Activated CD4-positive, alpha-beta T cell treated with anti-CD3 and anti-CD28 coated beads for 36 hours (primary cell): ENCODE measurements at places on chromosomes 2 and 18. TPM values are rescaled to one million over a fixed set of nuclear protein-coding genes. Genes with fewer than 3 reads are reported as not detected.

PTPRM gene
- 6.5 TPM for total RNA-seq

GRCh38 chr2:197994751-197995150, 190.4 kb downstream of the PLCL1 start:
- H3K36me3 ChIP-seq = peaks cover 7% of the 10 kb centered on the region
- no peak overlapping the region for H3K27ac ChIP-seq
- DNase-seq = no peak
- H3K4me3 ChIP-seq = no peak overlapping the region

DNA sequence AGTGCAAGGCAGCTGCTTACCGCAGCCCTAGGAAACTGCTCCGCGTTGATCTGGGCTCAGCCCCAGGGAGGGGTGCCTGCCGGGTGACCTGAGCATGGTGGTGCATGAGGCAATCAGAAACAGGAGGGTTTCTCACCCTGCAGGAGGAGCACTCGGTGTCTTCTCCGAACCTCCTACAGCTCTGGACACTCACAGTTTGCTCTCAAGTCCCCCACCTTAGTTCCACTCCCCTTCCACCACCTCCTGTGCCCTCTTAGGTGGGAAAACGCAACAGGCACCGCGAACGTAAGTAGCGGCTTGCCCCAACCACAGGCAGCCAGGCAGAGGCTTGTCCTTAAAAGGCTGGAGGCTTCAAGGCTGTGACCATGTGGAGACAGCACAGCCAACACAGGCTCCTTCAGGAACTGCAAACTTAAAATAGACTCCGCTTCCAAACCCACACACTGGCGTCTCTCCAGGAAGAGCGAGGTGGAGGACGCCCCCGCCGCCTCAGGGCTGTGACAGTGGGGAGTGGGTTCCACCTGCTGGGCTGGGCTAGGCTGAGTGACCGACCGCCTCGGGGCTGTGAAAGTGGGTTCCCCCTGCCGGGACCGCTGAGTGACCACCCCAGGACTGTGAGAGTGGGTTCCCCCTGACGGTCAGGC, 71.6 kb downstream of the NDUFA10 start:
- no peak for DNase-seq
- H3K36me3 ChIP-seq = peaks cover 5% of the 10 kb centered on the region
- H3K27ac ChIP-seq = no peak overlapping the region
- H3K4me3 ChIP-seq = no peak overlapping the region

COLEC11 gene
- total RNA-seq = 0.37 TPM

DNA sequence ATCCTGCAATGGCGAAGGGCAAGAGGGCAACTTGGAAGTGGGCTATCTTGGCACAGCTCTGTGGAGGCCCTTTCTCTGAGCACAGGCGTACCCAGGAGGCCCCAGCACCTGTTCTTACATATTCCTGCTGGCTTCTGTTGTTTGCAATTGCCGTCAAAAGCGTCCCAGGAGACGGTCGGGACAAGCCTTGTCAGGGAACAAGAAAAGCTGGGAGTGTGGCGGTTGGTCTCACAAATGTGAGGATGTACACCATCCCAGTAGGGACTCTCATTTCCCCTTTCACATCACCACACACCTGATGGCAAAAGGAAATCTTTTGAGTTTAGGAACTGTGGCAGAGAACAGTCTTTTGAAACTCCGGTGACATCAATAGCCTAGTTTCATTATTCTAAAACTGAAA, 94.7 kb upstream of the EFEMP1 start:
- no peaks in the 10 kb centered on the region for H3K27me3 ChIP-seq
- H3K4me3 ChIP-seq = no peak overlapping the region
- no peak overlapping the region for H3K27ac ChIP-seq
- H3K4me1 ChIP-seq = no peaks in the 10 kb centered on the region
- H3K36me3 ChIP-seq = no peaks in the 10 kb centered on the region
- DNase-seq = no peak

DNA sequence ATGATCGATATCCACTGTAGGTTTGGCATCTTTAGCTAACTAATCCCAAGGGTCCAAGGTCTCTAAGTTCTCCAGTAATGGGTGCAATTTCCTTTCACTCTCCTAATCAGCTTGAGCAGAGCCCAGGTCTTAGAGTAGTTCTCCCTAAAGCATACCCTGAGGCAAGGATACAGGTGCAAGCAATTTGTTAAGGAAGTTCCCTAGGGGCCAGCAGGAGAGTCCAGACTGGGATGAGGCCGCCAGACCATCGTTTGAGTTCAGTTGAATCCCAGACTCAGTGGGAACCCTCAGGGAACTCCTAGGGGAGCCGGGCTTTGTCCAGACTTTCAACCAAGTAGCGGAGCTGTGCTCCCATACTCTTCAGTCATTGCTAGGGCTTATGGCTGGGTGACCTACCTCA, 835.4 kb upstream of the CDH2 start:
- H3K4me3 ChIP-seq = no peak overlapping the region
- no peaks in the 10 kb centered on the region for H3K27me3 ChIP-seq
- H3K27ac ChIP-seq = no peak overlapping the region
- DNase-seq = no peak

- H3K27me3 ChIP-seq = peaks cover 49% of the 10 kb centered on the region
- H3K27ac ChIP-seq = no peak overlapping the region
- DNase-seq = peak; percentile 93
- no peaks in the 10 kb centered on the region for H3K36me3 ChIP-seq
- no peaks in the 10 kb centered on the region for H3K4me1 ChIP-seq
Measured at GRCh38 chr2:219530048-219530963, 13.3 kb downstream of the CHPF start.

- peaks cover 31% of the 10 kb centered on the region for H3K4me1 ChIP-seq
- DNase-seq = no peak
- no peaks in the 10 kb centered on the region for H3K27me3 ChIP-seq
- H3K27ac ChIP-seq = peak overlapping the region; percentile 26
- H3K36me3 ChIP-seq = no peaks in the 10 kb centered on the region
Measured at GRCh38 chr2:100589527-100589926, 26.7 kb downstream of the PDCL3 start.

DNA sequence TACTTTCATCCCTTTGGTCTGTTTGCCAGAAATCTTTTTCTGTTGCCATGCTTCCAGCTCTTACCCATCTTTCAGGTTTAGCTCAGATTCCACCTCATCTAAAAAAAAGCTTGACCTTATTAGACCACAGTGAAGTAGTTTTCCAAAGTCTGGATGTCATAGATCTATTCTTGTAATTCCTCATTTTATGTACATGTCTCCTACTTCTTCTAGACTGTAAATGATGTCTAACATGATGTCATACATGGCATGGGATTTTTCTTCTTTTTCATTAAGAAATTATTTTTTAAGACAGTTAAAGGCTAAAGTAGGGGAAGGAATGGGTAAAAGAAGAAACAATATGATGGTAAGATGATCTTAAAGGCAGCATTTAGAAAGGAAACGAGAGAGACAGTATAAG, 11.3 kb downstream of the GLS start:
- DNase-seq = no peak
- H3K36me3 ChIP-seq = peaks cover 52% of the 10 kb centered on the region
- peak overlapping the region; percentile 72 for H3K27ac ChIP-seq
- H3K4me1 ChIP-seq = peaks cover 66% of the 10 kb centered on the region

GRCh38 chr2:96878796-96879544, 9.1 kb upstream of the SEMA4C start:
- H3K4me1 ChIP-seq = peaks cover 12% of the 10 kb centered on the region
- DNase-seq = no peak
- no peak overlapping the region for H3K27ac ChIP-seq

- H3K27ac ChIP-seq = no peak overlapping the region
- DNase-seq = no peak
- no peaks in the 10 kb centered on the region for H3K4me1 ChIP-seq
- H3K36me3 ChIP-seq = no peaks in the 10 kb centered on the region
Measured at GRCh38 chr18:13909141-13909940, 6.0 kb downstream of the MC2R start.

GRCh38 chr18:55136864-55137263, 177.6 kb upstream of the CCDC68 start:
- H3K4me3 ChIP-seq = no peak overlapping the region
- H3K27me3 ChIP-seq = no peaks in the 10 kb centered on the region
- DNase-seq = no peak
- H3K4me1 ChIP-seq = no peaks in the 10 kb centered on the region

GPR45 gene
- total RNA-seq = not detected

DNA sequence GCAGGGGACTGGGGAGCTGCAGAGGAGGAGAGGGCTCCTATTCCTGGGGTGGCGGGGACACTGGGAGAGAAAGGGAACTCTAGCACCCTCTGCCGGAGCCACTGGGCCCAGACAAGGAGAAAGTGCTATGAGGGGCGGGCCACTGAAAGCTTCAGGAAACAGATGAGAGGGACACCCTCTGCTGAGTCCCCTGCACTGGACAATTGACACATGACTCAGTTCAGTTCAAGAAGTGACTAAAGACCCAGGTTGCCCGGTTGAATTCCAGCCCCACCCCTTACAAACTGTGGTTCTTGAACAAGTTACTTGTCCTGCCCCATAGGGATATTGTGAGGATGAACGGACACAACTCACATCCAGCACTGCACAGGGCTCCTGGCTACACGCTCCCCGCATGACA, 5.0 kb downstream of the RUFY4 start:
- DNase-seq = peak; percentile 59
- H3K4me1 ChIP-seq = peaks cover 4% of the 10 kb centered on the region
- no peak overlapping the region for H3K27ac ChIP-seq
- H3K27me3 ChIP-seq = peaks cover 4% of the 10 kb centered on the region
- H3K4me3 ChIP-seq = no peak overlapping the region

- H3K36me3 ChIP-seq = no peaks in the 10 kb centered on the region
- H3K4me3 ChIP-seq = no peak overlapping the region
- H3K27me3 ChIP-seq = peaks cover 5% of the 10 kb centered on the region
- DNase-seq = no peak
- no peaks in the 10 kb centered on the region for H3K4me1 ChIP-seq
Measured at GRCh38 chr2:173692068-173692467, 273.1 kb downstream of the SP3 start.

GRCh38 chr2:96315005-96315399, 9.7 kb upstream of the SNRNP200 start:
- H3K4me3 ChIP-seq = no peak overlapping the region
- H3K36me3 ChIP-seq = no peaks in the 10 kb centered on the region
- H3K27ac ChIP-seq = no peak overlapping the region
- no peak for DNase-seq

GRCh38 chr2:181978351-181979150, 7.1 kb upstream of the PPP1R1C start:
- no peak overlapping the region for H3K4me3 ChIP-seq
- H3K36me3 ChIP-seq = no peaks in the 10 kb centered on the region
- no peak overlapping the region for H3K27ac ChIP-seq

- peaks cover 13% of the 10 kb centered on the region for H3K27me3 ChIP-seq
- H3K4me1 ChIP-seq = no peaks in the 10 kb centered on the region
- no peaks in the 10 kb centered on the region for H3K36me3 ChIP-seq
- H3K27ac ChIP-seq = no peak overlapping the region
- no peak for DNase-seq
- H3K4me3 ChIP-seq = no peak overlapping the region
Measured at GRCh38 chr2:100285691-100286090, 36.6 kb downstream of the LONRF2 start.

LIPG gene
- 0.79 TPM for total RNA-seq

GRCh38 chr2:105447476-105447875, 48.6 kb upstream of the FHL2 start:
- H3K36me3 ChIP-seq = no peaks in the 10 kb centered on the region
- no peak overlapping the region for H3K27ac ChIP-seq
- H3K4me1 ChIP-seq = no peaks in the 10 kb centered on the region

GRCh38 chr2:15799432-15799827, 140.9 kb upstream of the MYCN start:
- no peak overlapping the region for H3K27ac ChIP-seq
- no peaks in the 10 kb centered on the region for H3K36me3 ChIP-seq
- no peaks in the 10 kb centered on the region for H3K4me1 ChIP-seq
